ENCODE measurements at places on chromosomes 5 and 9.

GRCh38 chr9:72524820-72525540, 3.6 kb downstream of the TMC1 start:
- DNase-seq: peak; percentile 95

DNA sequence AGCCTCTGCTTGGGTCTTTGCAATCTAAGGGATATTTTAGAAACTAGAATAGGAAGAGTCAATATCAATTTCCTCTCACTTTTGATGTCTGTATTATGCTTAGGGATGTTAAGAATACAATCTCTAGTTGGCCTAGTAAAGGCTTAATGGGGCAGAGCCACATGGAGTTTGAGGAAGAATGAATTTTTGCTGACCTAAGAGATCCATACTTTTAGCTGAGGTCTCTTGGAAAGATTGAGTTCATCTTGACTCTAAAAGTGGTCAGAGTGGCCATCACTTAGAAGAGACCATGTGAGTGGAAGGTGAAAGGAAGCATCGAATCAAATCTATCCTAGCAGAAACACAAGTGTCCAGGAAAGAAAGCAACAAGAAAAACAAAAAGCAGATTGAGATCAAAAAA, 92.2 kb upstream of the SLC28A3 start:
- DNase-seq: no peak

DNA sequence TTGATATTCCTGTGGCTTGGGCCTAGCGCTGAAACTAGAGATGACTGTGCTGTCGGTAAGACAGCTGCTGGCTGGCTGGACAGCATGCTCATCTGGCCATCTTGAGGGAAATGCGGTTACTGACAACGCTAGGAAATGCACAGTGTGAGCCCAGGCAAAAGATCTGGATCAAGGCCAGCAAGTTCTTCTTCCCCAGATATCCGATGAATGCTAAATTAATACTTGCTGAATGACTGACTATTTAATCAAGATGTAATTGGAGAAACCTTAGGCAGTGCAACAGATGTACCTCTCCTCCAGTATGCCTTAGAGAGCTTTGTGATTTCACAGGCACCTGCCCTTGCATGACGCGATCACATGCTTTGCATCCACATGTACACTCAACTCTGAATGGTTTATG, 659.1 kb downstream of the EFNA5 start:
- no peak for DNase-seq

GRCh38 chr5:150503977-150504620, 3.8 kb upstream of the NDST1 start:
- DNase-seq: peak; percentile 56
